ENCODE measurements at places on chromosomes 13 and 19.

DNA sequence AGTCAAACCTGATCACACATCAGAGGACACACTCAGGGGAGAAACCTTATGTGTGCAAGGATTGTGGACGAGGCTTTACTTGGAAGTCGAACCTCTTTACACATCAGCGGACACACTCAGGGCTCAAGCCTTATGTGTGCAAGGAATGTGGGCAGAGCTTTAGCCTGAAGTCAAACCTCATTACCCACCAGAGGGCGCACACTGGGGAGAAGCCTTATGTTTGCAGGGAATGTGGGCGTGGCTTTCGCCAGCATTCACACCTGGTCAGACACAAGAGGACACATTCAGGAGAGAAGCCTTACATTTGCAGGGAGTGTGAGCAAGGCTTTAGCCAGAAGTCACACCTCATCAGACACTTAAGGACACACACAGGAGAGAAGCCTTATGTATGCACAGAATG, 8.2 kb upstream of the ZNF527 start:
- DNase-seq: no peak

DNA sequence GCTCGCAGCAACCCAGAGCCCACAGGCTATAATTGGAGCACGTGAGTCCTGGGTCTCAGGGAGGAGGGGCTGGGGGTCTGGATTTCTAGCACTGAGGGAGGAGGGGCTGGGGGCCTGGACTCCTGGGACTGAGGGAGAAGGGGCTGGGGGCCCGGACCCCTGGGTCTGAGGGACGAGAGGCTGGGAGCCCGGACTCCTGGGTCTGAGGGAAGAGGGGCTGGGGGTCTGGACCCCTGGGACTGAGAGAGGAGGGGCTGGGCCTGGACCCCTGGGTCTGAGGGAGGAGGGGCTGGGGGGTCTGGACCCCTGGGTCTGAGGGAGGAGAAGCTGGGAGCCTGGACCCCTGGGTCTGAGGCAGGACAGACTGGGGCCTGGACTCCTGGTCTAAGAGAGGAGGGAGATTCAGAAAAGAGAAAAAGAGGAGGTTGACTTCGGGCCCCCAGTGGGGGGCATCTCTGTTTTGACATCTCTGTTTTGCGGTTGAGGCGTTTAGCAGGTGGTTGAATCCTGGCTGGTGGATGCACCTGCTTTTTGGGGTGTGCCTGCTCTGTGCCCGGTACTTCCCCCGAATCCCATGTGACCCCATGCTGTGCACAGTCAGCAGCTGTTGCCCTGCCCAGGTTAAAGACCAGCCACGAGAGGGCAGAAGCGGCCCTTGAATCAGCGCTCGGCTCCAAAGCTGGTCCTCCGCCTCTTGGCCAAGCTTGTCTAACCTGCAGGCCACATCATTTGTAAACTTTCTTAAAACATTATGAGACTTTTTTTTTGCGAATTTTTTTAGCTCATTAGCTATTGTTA, 10.5 kb downstream of the PVR start:
- peak; percentile 63 for DNase-seq

DNA sequence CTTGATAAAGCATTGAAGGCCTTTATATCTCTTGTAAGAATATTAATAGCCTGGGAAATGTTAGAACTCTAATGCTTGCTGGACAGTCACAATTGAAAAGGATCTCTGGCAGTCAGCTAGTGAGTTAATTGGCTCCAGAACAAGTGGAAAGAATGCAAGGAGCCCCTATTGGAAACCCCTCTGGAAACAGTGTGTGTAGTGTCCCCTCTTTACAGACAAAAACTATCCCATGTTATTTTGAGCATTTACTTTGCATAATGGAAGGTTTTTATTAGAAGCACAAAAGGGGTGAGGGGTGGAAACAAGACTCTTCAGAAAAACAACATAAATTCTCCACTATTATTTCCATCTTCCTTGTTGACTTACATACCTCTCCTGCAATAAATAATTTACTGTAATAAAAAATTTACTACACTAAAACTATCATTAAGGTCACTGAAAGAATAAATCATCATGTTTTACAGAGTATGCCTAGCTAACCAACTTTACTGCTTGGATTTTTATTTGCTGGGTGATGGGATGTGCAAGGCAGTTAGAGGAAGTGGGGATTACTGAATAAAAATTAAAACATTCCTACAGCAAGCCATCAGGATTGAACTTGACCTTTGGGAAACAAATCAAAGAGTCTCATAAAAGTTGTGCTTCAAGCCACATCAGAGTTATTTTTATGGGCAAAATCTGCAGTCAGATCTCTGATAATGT, 610.4 kb downstream of the TBC1D4 start:
- DNase-seq: peak; percentile 11

- no peak for DNase-seq
Measured at GRCh38 chr13:93750676-93751075, 524.1 kb downstream of the GPC6 start.

- DNase-seq: no peak
Measured at GRCh38 chr19:58304748-58305064, 471 bp upstream of the ERVK3-1 start.

- no peak for DNase-seq
Measured at GRCh38 chr13:44425041-44425814, 51.6 kb downstream of the SERP2 start.

Measured in AG10803 (cell line).